A375 (cell line): ENCODE measurements at places on chromosomes 16 and 17. TPM values are rescaled to one million over a fixed set of nuclear protein-coding genes. Genes with fewer than 3 reads are reported as not detected.

Gene KATNIP
- 12.2 and 17.4 TPM in 2 replicates for total RNA-seq

Gene CRLF3
- total RNA-seq = 16.2 and 17.9 TPM in 2 replicates

Gene MPP3
- total RNA-seq = 12.7 and 19.9 TPM in 2 replicates

Gene STXBP4
- 3.8 and 8.0 TPM in 2 replicates for total RNA-seq

Gene SULT1A4
- total RNA-seq = 6.0 and 6.6 TPM in 2 replicates

Gene SSTR5
- total RNA-seq = not detected in 2 replicates

Gene CTRB1
- total RNA-seq = not detected in 2 replicates

Gene CRYM
- total RNA-seq = 0.16 TPM in 1 of 2 replicates, not detected in the other

Gene NAE1
- total RNA-seq = 82.9 and 106 TPM in 2 replicates

Gene PRRT2
- 3.4 and 4.0 TPM in 2 replicates for total RNA-seq

Gene KRT15
- 11.1 and 18.7 TPM in 2 replicates for total RNA-seq

Gene VAT1L
- 2.3 and 3.3 TPM in 2 replicates for total RNA-seq

Gene OR3A3
- not detected in 2 replicates for total RNA-seq
